Activated CD4-positive, alpha-beta T cell treated with anti-CD3 and anti-CD28 coated beads, Interleukin-2, amount 50 U/mL, for 16 hours (primary cell): ENCODE measurements at places on chromosomes 6 and 20.
A peak's percentile ranks its signal among the peaks of the same experiment; 100 is the strongest.

- DNase-seq, result no peak
Observed at GRCh38 chr6:39777661-39778060, 14.5 kb upstream of the DAAM2 start.

DNA sequence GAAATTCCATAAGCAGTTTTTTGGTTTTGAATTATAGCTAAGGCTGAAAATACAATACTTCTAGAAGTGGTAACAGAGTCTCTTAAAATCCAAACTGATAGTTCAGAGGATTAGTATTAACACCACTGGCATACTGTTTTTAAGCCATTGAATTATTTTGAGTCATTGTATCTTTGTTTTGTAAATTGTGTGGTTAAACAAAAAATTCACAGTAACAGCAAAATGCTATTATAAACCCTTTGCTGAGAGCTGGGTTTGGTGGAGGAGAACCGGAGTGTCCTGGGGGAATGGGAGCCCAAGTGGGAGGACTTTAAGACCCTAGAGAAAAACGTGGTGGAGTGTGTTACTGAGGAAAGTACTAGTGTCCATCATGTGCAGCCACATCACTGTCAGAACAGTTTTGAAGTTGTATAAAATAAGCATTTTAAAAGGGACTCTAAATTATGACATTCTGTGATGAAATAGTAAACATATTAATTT lies 125.1 kb downstream of the LRRC1 start:
- DNase-seq, result no peak

DNA sequence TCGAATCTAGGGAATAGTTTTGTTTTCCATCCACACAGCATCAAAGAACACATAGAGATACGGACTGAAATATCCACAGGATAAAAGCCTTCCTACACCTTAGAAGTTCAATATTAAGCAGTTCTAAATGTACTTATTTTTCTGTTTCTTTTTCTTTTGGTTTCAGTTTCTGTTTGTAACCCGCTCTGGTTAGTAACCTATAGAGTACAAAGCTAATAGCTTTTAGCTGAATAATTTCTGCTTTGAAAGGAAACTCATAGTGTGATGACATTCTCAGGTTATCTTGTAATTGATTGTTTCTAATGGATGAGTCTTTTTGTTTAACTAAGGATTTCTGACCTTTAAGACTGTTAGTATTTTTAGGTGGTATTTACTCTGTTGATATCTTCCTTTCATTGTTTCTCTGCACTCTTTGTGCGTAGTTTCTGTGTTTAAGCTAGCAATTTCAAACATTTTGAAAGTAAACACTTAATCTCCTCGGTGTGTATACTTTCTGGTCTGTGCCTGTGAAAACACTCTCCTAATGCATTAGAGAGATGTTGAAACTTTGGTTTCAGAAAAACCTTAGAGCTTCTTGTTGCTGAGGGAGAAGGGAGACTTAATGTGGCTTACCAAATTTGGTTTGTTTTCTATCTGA lies 385.5 kb downstream of the HDGFL1 start:
- peak; percentile 0 for DNase-seq

DNA sequence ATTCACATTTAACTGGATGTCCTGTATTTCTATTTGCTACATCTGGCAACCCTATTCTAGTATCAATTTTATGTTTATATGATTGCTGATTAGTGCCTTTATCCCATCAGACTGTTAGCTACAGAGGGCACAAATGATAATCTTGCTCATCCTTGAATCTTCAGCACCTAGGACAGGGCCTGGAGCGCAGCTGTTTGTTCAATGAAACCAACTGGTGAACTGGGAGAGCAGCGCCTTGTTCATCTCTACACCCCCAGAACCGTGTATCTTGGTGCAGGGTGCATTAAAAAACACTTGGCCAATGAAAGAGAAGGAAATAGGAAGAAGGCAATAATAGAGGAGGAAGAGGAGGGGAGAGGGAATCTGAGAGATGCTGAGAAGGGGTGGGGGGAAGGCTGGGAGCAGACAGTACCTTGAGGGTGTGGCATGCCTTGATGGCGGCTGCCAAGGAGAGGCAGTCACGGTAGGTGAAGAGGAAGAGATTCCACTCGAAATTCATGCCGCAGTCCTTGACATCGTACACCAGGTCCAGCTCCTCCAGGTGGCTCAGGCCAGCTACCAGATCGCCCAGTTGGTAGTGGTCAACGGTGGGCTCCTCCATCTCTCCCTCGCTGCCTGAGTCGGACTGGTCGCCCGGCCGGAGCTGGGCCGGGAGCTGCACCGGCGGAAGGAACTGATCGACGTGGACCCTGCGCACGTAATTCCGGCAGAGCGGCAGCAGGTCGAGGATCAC lies 15.5 kb downstream of the TMEM151B start:
- DNase-seq, result no peak

DNA sequence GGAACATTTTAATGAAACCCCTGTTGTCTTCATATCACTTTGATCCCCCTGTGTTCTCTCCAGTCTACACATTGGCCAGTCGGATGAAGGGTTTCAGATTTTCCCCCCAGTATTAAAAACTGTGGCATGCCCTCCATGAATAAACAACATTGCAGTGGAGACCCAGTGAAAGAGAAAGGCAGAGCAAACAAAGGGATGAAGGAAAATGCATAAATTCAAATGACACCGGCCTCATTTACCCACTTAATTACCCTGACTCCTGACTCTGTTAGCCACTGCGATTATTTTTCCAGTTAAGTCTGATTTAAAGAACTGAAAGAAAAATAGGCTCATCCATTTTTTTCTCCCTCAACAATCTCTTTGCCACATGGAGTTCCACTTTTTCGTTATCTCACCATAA lies 569.2 kb downstream of the TFAP2B start:
- no peak for DNase-seq

- DNase-seq, result no peak
Observed at GRCh38 chr6:157946865-157947532, 34.7 kb upstream of the SYNJ2 start.

DNA sequence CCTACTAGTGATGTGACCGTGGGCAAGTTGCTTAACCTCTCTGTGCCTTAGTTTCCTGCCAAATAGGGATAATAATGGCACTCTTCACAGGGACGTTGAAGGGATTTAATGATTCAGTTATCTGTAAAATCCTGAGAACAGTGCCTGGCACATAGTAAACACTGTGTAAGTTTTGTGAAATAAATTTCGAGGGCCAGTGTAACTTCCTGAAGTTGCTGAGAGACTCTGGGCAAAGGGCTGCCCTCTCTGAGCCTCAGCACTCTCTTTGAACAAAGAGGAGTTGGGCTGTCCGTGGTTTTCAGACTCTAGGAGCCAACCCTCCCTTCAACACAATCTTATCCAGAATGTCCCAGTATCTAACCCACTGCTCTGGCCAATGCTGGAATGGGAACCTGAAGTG lies 2.5 kb upstream of the TEAD3 start:
- DNase-seq, result no peak

DNA sequence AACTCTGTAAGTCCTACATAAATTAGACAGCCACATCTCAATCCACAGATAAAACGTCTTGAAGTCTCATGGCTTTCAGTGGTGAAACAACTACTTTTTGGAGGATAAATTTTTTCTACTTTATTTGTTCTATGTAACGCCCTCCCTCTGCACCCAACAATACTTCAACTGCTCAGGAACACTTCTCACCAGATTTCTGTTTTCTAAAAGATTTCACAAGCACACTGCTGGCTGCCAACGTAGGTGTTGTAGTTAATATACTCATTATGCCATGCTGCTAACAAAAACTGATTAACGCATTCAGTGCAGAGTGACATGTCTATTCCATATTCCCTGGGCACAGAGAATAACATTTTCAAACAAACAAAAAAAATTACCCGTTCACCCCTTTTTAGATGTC lies 10.2 kb downstream of the USP49 start:
- no peak for DNase-seq

- no peak for DNase-seq
Observed at GRCh38 chr6:5459346-5459745, 198.0 kb downstream of the FARS2 start.

GRCh38 chr6:103504501-103505154 lies 1355.1 kb downstream of the HACE1 start:
- DNase-seq, result no peak

- no peak for DNase-seq
Observed at GRCh38 chr6:71481011-71481410, 192.4 kb downstream of the OGFRL1 start.

DNA sequence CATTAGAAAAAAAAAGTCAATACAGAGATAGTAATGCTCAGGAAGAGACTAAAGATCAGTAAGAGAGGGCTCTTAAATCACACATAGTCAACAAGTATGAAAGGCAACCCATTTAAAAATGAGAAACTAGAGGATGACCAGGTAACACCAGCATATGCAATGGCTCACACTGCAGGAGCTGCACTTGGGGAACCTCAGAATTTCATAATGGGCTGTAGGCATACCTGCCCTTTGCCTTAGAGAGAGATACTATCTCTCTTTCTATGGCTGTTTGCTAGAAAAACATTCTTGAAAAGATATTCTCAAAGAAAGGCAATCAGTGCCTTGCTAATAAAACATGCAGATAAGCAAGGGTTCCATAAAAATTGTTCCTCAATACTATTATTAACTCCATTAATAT lies 33.2 kb downstream of the HMGCLL1 start:
- DNase-seq, result no peak

GRCh38 chr6:168310945-168311344 lies 8.6 kb downstream of the DACT2 start:
- DNase-seq, result no peak

GRCh38 chr6:44631968-44632367 lies 244.5 kb downstream of the CDC5L start:
- no peak for DNase-seq
